Activated naive CD8-positive, alpha-beta T cell treated with anti-CD3 and anti-CD28 coated beads for 36 hours (primary cell): ENCODE measurements at places on chromosomes 5 and 9. TPM values are rescaled to one million over a fixed set of nuclear protein-coding genes. Genes with fewer than 3 reads are reported as not detected.

The VCAN gene
- not detected for total RNA-seq

GRCh38 chr9:120683150-120683549, 31.1 kb downstream of the MEGF9 start:
- no peak for DNase-seq

The DIRAS2 gene
- not detected for total RNA-seq

- no peak for DNase-seq
Measured at GRCh38 chr9:37220971-37221370, 100.6 kb downstream of the ZCCHC7 start.

The CLTA gene
- total RNA-seq: 165 TPM

- DNase-seq: no peak
Measured at GRCh38 chr5:71834601-71835000, 115.5 kb downstream of the CARTPT start.

DNA sequence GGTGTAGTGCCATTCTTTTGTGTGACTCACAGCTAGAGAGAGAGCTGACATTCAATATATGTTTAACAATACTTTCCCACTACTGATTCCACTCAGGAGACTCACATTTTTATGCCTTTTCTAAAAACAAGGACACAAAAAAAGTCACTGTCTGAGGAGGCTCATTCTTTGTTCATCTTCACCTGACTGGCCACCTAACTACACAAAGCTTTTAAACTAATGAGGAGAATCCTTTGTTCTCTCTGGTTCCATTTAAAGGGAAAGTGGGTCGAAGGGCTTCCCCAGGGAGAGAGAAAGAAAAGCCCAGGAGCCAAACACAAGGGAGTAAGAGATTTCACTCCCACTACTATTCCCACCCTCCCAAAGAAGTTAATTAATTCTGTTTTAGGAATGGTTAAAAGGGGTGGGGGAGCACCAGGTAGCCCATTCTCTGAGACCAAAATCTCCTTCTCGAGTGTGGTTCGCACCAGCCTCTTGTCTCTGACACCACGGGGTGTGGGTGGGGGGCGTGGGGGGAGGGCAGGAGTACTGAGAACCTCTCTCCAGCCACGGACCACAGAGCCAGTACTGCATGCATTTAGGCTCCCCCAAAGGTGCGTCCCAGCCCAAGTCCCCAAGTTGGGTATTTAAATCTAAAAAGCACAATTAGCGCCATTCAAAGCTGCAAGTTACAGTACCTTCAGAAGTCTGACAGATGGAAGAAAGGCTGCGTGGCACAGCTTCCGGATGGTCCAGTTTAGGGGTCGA, 747 bp downstream of the TRPM3 start:
- DNase-seq: no peak

The IFNA2 gene
- total RNA-seq: not detected

The TRIM36 gene
- 0.04 TPM for total RNA-seq

GRCh38 chr9:137721899-137722298, 103.1 kb downstream of the EHMT1 start:
- DNase-seq: no peak

The QSOX2 gene
- 18.3 TPM for total RNA-seq

DNA sequence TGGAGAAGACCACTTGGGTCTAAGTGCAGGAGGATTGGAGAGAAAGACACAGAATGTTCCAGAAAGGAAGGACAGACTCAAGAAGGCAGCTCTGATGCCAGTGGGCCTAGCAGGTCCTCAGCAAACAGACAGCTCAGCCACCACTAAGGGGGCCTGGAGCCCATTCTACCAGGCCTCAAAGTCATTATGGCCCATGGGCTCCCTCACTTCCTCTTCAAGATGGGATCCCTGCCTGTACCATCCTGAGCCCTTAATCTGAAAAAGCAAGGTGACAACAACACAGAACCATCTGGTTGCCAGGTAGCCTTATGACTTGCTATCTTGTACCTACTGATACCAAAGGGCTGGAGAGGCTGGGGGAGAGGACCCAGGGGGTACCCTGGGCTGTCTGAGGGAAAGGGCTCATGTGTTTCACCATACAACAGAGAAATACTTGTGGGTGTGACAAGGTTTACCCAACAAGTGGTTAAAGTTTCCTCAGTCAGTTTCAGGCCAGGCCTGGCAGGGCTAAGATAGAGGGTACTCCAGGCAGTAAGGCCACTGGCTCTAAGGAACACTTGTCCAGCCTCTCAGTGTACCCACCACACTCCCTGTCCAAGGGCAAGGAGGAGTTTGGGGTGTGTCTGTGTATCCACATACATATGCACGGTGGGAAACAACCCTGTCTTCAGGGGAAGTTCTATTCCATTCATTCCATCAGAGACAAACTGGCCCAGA, 30.7 kb downstream of the TCF7 start:
- DNase-seq: no peak

DNA sequence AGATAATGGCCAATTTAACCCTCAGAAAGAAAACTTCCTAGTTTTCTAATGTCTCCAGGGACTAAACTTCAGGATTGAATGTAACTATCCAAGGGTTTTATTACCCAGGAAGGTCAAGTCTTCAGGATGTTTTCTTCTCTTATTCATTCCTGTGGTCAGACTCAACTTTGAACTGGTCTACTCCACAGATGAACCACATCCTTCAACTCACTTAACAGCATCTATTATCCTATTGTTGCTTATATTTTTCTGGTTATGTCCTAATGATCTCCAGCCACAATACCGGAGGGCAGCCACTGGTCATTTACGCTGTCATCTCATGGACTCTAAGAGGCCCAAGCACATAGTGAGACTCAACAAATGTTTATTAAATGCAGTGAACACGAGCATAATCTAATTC, 47.2 kb upstream of the LIFR start:
- DNase-seq: no peak

The LPCAT1 gene
- 49.4 TPM for total RNA-seq

DNA sequence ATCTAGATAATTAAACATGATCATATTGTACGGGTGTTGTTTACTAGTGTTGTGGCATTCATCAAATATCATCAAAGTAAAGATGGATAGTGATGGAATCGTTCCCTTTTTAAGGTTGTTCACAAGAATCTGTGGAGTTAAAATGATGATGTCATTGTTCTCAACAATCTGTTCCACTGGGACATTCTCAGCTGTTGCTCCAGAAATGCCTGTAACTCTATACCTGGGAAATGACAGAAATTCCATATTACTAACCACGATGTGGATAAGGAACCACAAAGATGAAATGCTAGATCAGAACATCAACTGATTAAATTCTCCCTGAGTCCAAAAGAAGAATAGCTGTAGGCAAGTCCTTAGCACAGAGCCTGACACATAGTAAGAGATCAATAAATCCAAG, 38.0 kb downstream of the RIGI start:
- no peak for DNase-seq

DNA sequence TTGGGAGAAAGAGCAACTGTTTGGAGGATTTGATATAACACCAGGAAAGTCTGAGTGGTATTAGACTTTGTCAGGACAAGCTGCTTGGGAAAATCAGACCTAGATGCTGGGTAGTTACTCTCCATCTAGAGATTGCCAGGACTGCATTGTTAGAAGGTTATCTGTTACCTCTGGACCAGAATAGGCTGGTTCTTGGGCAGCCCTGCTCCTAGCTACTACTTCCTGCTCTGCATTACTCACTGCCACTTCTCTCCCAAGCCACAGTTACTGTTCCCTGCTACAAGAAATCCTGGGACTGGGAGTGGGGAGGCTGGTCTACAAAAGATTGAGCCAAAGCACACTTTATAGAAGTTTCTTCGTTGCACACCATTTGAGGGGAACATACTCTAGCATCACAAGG, 95.5 kb upstream of the KCNN2 start:
- no peak for DNase-seq

The ZNF483 gene
- 1.5 TPM for total RNA-seq

The STXBP1 gene
- total RNA-seq: 18.8 TPM

The ALAD gene
- total RNA-seq: 12.9 TPM

- DNase-seq: no peak
Measured at GRCh38 chr5:147349241-147349640, 114.4 kb downstream of the STK32A start.
